ENCODE measurements at places on chromosomes 13 and 19.

GRCh38 chr19:54431255-54431838 lies 16.1 kb downstream of the TTYH1 start:
- no peak for DNase-seq

DNA sequence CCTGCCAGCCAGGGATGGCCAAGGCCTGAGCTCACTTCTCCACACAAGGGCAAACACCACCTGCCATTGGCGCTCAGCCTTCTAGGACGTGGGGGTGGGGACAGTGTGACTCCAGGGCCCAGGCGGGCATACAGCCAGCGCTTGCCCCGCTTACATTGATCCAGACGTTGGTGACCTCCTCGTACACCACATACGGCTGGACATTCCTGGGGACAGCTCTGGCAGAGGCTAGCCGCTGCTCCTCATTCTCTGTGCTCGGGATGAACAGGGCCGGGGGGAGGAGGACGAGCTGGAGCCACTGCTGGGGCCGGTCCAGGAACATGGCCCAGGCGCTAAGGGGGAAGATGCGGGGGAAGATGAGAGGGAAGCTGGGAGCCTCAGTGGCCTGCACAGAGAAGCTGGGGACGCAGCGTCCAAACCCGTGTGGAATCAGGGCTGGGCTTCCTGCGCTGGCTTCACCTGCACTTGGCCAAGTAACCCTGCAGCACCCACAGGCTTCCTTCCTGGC lies 25.1 kb upstream of the MYDGF start:
- no peak for DNase-seq

GRCh38 chr19:5358173-5358800 lies 17.7 kb upstream of the PTPRS start:
- DNase-seq, result no peak

GRCh38 chr19:47863514-47863936 lies 4.5 kb downstream of the TPRX2 start:
- DNase-seq, result peak; percentile 87

DNA sequence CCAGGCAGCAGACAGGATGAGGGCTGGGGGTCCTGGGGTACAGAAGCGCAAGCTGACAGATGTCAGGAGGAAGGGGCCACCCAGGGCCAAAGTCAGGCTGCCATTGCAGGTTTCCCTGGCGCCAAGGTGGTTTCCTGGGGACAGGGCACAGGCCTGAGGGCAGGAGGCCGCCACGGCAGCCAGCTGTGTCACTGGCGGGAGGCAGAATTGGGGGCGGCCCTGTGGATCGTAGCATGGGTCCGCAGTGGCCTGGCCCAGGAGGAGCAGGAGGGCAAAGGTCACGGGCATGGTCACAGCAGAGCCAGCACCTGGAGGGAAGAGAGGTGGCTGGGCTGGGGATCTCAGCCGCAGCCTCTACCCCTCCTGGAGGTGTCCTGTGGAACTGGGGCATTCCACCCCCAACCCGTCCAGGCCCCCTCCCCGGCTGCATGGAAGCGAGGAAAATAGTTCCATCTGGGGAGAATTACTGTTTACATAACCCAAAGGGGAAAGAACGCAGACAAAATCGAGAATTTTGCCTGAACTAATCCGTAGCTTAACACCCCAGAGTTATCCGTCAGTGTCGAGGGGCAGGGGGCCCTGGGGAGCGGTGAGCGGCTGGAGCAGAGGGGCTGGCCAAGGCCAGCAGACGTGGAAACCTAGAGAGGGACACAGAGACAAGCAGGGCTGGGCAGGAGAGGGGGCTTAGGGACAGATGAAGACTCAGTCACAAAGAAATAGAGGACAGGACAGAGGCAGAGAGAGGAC lies 1.9 kb downstream of the NTN5 start:
- no peak for DNase-seq

DNA sequence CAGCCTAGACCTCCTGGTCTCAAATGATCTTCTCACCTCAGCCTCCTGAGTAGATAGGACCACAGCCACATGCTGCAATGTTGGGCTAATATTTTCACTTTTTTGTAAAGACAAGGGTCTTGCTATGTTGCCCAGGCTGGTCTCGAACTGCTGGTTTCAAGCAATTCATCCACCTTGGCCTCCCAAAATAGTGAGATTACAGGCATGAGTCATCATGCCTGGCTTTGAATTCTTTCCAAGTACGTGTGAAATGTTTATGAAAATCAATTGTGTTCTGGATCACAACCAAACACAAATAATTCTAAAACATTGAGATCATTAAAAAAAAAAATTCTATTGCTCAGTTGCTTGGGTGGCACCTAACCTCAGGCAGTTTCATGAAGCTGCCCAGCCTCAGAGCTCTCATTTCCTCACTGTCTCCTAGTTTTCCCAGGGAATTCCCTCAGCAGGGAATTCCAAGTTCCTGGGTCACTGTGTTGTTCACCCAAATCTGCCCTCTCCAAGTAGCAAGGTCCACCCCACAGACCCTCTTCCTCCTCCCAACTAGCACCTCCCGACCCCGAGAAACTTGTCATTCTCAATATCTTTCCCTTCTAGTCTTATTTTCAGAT lies 44.8 kb downstream of the ING1 start:
- DNase-seq, result no peak

DNA sequence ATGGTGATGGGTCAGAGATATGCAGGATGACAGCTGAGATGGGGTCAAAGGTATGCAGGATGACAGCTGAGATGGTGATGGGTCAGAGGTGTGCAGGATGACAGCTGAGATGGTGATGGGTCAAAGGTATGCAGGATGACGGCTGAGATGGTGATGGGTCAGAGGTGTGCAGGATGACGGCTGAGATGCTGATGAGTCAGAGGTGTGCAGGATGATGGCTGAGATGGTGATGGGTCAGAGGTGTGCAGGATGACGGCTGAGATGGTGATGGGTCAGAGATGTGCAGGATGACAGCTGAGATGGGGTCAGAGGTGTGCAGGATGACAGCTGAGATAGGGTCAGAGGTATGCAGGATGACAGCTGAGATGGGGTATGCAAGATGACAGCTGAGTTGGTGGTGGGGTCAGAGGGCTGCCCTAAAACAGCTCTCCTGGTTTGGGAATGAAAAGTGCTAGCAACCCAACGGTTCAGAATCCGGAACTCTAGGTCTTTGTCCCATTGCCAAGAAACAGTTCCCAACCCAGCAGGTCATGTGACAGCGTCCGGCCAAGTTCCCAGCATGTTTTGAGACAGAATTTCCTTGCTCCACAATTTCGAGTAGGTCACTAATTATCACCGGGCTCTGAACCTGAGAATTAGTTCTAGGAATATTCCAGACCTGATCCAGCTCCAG lies 3.2 kb downstream of the SELENOW start:
- peak; percentile 60 for DNase-seq

DNA sequence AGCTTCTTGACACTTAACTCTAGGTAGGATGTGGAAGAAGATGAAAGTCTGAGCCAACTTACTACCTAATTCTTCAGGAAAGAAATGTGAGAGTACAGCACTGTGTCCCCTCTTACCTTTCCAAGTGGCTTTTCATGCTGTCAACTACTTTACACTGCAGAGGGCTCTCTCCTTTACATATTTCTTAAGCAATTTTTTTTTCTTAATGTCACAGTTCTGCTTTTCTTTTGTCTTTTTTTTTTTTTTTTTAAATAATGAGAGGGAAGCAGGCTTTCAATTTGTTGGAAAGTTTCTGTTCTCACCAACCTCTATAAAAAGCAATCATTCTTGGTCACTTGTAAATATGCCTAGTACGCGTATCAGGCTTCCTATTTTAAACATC lies 212.7 kb upstream of the MIR17HG start:
- DNase-seq, result no peak

DNA sequence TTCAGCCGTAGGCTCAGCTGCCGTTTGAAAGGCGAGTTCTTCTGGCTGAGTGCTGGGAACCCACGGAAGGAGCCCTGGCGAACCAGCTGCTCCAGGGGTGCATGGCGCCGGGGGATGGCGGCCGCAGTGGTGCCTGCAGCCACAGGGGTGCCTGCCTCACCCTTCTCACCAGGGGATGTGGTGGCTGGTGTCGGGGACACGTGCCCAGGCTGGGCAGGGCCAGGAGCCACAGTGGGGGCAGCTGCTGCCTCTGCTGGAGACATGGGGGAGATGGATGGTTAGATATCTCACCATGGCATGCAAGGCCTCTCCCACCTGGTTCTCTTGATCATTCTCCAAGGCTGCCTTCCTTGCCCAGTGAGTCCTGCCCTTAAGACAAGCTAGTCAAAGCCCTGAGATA lies 17.1 kb downstream of the NUMBL start:
- DNase-seq, result no peak

DNA sequence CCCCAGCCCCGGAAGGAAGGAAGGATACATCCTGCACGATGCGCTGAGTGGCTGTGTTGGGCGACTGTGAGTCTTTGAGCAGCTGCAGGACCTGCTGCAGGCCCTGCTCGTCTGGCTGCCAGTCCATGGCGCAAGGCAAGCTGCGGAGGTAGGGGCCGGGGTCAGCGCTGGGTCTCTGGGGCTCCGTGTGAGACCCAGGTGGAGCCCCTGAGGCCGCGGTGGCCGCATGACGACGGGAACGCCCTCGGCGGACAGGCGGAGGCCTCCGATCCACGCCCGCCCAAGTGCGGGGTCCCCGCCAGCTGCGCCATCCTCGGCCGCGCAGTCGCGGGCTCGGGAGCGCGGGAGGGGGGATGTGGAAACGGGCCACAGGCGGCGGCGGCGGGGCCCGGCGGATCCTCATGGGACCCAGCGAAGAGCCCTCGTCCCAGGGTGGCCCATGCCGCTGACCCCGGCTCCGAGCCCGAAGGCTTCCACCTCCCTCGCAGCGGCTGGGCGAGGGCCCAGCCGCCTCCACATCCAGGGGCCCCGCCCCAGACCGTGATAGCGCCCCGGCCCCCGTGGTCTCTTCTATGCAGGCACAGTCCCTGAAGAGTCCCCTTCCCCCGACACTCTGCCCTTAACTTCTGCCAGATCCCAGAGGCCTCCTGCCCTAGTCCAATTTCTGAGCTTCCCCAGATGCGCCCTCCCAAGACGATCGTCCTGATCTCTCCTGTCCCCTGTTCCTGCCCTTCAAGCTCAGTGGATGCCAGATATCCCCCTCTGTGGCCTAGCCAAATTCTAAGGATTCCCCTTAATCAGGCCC lies 2.7 kb downstream of the TNPO2 start:
- DNase-seq, result no peak

- DNase-seq, result no peak
Measured at GRCh38 chr13:109945206-109945960, 159.0 kb upstream of the IRS2 start.

GRCh38 chr19:22532388-22533300 lies 101.5 kb upstream of the ZNF492 start:
- DNase-seq, result peak; percentile 73

- no peak for DNase-seq
Measured at GRCh38 chr13:38381890-38382289, 32.2 kb downstream of the UFM1 start.

DNA sequence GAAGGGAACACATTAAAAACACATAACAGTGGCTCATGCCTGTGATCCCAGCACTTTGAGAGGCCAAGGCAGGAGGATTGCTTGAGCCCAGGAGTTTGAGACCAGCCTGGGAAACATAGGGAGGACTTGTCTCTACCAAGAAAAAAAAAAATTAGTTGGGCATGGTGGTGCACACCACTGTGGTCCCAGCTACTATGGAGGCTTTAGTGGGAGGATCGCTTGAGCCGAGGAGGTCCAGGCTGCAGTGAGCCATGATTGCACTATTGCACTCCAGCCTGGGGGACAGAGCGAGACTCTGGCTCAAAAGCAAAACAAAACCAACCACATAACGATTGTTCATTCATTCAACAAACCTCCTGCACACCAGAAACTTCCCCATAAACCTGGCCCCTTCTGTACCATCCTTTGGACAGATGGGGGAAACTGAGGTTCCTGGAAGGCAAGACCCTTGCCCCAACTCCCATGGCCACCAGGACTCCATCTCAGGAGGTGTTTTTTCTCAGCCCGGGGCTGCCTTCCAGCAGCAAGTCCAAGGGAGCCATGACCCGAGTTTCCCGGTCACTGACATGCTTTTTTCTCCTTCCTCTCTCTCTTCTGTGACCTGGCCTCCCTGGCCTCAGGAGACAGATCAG lies 4.3 kb downstream of the FOSB start:
- DNase-seq, result no peak

DNA sequence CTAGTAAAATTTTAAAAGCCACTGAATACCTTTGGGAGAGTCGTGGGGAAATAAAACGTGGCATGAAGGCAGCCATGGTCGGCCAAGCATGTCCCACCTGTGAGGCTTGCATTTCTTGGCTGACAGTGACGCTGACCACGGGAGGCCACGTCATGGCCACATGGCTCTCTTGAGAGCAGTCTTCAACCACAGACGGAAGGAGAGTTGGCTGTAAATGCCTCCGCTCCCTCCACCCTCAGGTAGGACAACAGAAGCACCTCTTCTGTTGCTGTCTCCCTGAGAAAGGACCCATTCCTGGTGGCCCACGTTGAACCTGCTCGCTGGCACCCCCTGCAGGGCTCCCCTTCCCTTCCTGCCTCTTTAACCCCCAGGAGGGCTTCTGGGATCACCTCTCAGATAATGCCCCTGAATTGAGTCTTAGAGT lies 10.6 kb upstream of the LRRC25 start:
- DNase-seq, result no peak

- no peak for DNase-seq
Measured at GRCh38 chr19:45069056-45069455, 7.2 kb downstream of the ZNF296 start.

DNA sequence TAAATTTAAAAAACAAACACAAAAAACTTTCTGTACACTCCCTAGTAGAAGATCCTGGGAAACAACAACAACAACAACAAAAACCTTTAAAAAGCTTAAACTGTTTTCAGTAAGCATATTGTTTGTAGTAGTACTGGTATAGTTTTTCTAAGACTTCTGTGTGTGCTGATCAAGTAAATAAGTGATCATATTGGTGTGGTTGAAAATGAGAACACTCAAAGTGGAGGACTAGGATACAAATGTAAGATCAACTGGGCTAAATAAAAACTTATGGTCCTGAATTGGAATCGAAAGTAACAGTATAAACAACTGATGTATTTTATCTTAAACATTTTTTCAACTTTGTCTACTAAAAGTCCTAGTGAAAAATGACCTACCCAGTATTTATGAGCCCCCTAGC lies 135.5 kb downstream of the FOXO1 start:
- no peak for DNase-seq

- DNase-seq, result no peak
Measured at GRCh38 chr13:100476963-100477362, 111.6 kb downstream of the GGACT start.

- no peak for DNase-seq
Measured at GRCh38 chr19:32717496-32717895, 2.1 kb upstream of the TDRD12 start.

DNA sequence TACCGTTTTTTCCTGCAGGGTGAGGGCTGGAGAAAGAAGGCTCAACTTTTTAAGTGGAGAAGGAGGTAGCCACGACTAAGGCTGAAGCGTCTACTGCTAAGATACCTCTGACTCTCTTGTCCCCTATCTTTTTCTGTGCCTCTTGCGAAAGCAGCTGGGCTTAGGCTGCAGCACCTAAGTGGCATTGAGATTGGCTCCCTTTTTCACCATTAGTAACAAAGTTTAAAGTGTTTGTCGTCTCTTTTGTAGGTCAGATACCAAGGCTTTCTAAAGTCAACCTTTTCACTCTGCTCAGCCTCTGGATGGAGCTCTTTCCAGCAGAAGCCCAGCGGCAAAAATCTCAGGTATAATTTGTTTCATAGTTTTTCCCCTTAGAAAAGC lies 887 bp downstream of the CDADC1 start:
- DNase-seq, result no peak

GRCh38 chr13:45439008-45439407 lies 20.8 kb upstream of the SLC25A30 start:
- DNase-seq, result no peak

- no peak for DNase-seq
Measured at GRCh38 chr13:68254151-68254550, 1024.0 kb upstream of the PCDH9 start.

Data from ureter (tissue), 1 donor.